Right renal pelvis (tissue), 4 donors: ENCODE measurements at places on chromosomes 13 and 19. TPM values are rescaled to one million over a fixed set of nuclear protein-coding genes. Genes with fewer than 3 reads are reported as not detected.

GRCh38 chr19:30174357-30174645, 197.9 kb upstream of the ZNF536 start:
- no peak for DNase-seq

The MYH14 gene
- 20.6 TPM for polyA plus RNA-seq

DNA sequence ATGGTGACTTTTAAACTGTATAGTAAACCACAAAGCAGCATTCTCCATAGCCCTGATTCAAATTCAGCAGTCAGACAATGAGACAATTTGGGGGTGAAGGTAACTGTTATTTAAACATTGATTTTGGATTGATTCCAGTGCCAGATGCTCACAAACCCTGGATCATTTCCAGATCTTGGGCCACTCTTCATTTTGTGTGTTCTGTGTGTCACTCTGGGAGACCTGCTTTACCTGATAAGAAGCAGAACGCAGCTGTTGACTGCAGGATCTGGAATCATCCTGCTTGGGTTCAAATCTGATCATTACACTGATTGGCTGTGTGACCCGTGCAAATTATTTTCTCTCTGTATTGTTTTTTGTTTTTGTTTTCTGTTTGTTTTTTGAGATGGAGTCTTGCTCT, 4.0 kb upstream of the PCDH8 start:
- DNase-seq = no peak

DNA sequence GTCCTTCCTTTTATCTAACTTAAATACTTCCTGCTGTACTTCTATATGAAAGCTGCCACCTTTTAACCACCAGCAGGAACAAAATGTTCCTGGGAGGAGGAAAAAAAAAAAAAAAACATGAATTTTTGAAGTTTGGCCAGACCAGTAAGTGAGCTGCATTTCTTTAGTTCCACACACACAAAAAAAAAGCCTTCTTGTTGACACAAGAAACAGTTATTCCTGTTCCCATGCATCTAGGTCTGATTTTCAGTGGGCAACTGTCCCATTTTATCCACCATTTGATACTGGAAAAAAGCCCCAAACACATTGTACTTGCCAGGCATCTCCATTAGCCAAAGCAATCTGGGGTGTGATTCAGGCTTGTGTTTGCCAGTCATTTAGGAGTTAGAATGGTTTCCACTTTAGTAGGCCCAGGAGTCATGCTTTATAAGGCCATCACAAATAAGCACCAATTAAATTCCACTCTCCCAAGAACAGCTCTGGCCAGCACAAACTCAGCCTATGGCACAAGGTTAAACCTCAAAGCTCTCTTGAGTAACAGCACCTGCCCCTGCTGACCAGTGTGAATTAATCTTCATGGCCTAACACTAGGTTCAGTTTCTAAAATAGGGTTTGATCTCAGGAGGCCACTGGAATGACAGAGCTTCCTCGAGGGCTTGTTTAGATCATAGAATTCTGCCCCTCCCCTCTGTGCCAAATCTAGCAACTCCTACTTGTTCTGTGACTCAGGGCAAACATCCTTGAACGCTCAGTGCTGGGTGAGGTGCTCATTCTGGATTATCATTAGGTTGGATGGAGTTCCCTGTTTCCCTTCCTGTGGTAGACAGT, 67.1 kb downstream of the NUFIP1 start:
- no peak for DNase-seq

DNA sequence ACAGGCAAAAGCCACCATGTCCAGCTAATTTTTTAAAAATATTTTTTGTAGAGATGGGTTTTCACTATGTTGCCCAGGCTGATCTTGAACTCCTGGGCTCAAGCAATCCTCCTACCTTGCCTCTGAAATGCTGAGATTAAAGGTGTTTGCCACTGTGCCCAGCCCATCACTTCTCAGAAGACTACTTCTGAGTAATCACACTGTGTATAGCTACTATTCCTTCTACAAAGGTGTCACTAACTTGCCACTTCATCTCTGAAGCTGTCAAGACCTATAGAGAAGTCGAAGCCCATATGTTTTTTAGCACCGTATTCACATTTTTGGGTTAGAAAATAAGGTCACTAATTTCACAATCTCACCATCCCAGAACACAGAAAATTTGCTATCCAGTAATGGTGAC, 36.0 kb upstream of the FNDC3A start:
- DNase-seq = no peak

- DNase-seq = no peak
These were observed 1495.0 kb upstream of the PCDH20 start for GRCh38 chr13:62910541-62911060.

The KLK2 gene
- polyA plus RNA-seq = 0.24 TPM

GRCh38 chr13:85277748-85278147, 521.5 kb downstream of the SLITRK6 start:
- DNase-seq = no peak
